ENCODE measurements at places on chromosomes 11 and 22. TPM values are rescaled to one million over a fixed set of nuclear protein-coding genes. Genes with fewer than 3 reads are reported as not detected.

The SCGB1D2 gene
- not detected for total RNA-seq

- no peak for DNase-seq
Measured at GRCh38 chr22:19393704-19394103, 37.8 kb downstream of the HIRA start.

The ENTHD1 gene
- total RNA-seq, result not detected

DNA sequence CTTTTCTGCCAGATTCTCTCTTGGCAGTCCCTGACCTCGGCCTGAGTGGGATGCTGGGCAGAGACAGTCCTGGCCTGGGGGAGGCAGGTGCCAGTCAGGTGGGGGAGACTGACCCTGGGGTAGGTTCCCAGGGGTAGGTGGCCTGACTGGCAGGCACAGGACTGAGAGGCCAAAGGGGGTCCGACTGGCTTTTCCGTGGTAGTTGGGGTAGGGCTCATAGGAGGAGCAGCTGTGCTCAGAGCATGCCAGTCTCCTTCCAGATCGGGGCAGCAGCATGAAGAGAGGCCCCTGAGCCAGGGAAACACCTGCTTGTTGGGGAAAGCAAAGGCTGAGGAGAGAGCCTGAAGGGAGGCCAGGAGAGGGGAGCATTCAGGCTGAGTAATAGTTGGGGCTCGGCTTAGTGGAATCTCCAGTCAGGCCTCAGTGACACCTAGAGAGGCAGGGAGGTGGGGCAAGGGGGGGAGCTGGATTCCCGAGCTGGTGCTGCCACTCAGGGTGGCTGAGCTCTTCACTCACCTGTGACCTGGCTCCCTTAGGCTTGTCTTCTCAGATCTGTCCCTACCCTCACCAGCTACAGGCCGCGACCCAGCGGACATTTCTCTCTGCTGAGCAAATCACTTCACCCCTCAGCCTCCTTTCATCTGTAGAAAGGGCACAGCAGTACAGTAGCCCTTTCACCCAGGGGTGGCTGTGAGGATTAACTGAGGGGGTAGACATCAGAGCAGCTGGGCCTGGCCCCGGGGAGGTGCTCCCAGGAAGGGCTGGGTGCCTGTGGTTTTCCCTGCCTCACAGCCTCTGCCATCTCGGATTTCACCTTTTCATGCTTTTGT lies 26.2 kb downstream of the MCM5 start:
- no peak for DNase-seq

GRCh38 chr11:18791969-18792628 lies 501 bp upstream of the PTPN5 start:
- DNase-seq, result no peak

The BEST1 gene
- total RNA-seq, result 1.1 TPM

DNA sequence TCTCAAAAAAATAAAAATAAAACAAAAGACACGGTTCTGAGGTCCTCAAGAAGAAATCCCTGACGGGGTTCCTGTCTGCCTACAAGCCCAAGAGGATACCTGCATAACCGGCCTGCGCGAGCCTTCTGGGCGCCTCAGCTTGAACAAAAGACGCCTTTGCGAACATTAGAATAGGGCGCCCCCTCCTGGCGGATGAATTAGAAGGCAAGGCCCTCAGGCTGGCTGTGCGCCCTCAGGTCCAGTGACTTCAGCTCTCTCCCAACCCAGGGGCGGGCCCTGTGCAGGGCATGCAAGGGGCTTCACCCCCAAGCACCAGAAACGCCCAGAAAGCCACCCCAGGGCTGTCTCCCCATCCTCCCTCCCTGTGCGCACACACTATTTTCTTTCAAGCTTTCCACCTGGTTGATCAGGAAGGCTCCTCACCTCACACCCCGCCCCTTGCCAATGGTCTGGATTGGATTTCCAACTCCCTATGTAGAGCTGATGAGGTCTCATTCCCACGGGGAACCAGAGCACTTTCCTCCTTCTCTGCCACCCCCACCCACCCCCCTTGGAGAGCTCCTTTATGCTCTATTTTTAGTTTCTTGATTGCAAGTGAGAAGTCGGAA lies 273.3 kb downstream of the BUD13 start:
- DNase-seq, result peak; percentile 80

The MMP8 gene
- 0.94 TPM for total RNA-seq

The KDM4D gene
- 0.83 TPM for total RNA-seq

GRCh38 chr11:119547511-119547910 lies 124.5 kb upstream of the THY1 start:
- no peak for DNase-seq

- DNase-seq, result no peak
Measured at GRCh38 chr11:61357233-61357893, 4.3 kb downstream of the CYB561A3 start.

DNA sequence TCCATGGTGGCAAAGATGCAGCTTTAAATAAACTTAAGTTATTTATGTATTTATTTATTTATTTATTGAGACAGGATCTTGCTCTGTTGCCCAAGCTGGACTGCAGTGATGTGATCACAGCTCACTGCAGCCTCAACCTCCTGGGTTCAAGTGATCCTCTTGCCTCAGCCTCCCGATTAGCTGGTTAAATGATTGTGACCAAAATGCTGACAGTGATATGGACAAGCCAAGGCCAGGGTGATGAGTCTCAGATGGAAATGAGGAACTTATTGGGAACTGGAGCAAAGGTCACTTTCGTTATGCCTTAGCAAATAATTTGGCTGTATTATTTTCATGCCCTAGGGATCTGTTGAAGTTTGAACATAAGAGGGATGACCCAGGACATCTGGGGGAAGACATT lies 9.3 kb upstream of the LRP5 start:
- DNase-seq, result no peak

The TMEM191C gene
- total RNA-seq, result 1.7 TPM

DNA sequence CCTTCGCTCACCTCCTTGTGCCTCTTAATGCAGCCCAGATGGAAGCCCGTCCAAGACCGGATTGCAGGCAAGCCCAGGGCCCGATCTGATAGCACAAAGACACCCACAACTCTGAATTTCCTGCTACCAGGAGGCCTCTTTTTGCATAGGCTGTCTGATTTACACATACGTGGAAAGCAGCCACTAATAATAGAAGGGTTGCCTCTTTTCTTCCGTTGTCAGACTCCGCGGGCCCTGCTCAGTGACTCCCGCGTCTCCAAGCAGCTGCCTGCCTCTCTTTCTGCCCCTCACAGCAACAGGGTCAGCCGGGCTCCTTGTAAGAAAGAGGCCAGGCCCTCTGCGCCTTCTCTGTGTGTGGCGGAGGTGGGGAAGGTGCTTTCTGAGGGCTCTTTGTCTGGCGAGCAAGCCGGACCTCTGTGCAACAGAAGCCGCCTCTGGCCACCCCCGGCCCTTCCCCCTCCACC lies 26.7 kb downstream of the FLI1 start:
- no peak for DNase-seq

DNA sequence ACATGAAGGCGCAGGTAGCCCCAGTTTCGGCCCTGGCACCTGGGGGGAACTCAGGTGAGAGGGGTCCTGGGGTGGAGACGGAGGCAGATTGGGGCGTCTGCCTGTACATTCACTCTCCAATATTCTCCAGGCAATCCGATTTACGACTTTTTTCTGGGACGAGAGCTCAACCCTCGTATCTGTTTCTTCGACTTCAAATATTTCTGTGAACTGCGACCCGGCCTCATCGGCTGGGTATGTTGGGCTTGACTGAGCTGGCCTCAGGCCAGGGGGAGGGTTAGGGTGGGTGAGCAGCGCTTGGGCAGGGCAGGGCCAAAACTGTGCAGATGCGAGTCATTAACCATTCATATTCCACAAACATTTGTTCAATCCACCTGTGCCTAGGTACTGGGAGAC lies 1.7 kb downstream of the TM7SF2 start:
- DNase-seq, result no peak

DNA sequence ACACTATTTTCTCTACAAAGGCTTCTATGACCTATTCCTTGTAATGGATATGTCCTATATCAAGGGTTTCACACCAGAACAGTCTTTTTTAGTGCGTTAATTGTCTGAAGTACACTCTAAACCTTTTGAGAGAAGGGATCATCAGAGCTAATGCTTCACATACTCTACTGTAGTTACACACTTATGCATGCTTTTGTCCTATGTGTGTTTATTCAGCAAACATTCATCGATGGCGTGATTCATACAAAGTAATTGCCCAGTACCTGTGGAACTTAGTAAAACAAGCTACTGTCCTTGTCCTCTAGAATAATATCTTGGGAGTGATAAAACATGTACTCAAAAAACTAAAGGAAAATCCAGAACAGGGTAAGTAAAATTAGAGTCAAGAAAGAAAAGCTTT lies 139.2 kb downstream of the GUCY1A2 start:
- no peak for DNase-seq

The OR10G4 gene
- not detected for total RNA-seq

DNA sequence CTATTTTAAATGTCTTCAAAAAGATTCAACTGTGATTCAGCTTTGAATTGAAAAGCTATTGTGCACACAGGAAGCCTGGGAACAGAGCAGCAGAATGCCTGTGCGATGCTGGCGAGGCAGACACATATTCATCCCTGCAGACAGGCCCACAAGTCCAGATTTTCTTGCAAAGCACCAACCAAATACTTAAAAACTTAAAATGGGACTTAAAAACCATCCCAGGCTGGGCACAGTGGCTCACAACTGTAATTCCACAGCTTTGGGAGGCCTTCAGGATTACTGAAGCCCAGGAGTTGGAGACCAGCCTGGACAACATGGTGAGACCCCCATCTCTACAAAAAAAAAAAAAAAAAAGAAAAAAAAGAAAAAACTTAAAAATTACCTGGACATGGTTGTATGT lies 122.6 kb upstream of the SERPIND1 start:
- no peak for DNase-seq

GRCh38 chr22:44745853-44746789 lies 6.3 kb upstream of the ARHGAP8 start:
- DNase-seq, result no peak

GRCh38 chr11:73969991-73970800 lies 12.4 kb downstream of the UCP2 start:
- peak; percentile 38 for DNase-seq

- no peak for DNase-seq
Measured at GRCh38 chr11:32826113-32826512, 3.6 kb upstream of the PRRG4 start.

GRCh38 chr22:43520632-43521039 lies 108.8 kb downstream of the MPPED1 start:
- DNase-seq, result no peak

The CNGA4 gene
- total RNA-seq, result not detected

The ST14 gene
- 0.65 TPM for total RNA-seq

DNA sequence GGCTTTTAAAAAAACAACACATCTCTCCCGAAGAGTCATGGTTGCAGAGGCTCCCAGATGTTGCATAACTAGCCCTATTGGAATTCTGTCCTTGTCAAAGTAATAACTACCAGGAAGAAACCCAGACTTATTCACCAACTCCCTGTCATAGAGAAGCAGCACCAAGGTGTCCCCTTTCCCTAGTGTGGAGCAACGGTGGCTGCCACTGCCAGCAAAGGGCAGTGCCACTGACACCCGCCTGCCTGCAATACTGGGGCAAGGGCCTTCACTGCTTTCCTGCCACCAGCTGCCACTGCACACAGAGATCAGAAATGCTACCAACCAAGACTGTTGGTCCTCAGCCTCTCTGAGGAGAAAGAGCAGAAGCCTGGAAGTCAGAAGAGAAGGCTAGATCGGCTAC lies 27.3 kb downstream of the NAP1L4 start:
- DNase-seq, result no peak

DNA sequence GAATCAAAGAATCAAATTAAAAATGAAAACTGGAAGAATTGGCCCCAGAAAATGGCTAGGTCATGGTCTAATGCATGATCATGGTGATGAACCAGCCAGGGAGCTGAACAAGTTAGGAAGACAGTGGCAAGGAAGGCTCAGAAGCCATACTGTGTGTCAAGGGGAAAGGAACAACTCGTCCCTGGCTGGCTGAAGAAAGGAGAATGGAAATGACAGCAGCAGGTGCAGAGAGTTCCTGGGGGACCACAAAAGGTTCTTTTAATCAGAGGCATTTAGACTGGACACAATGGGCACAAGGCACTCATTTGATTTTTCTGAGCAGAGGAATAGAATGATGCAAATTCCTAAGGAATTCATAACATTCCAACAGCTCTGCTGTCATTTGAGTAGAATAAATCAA lies 209.9 kb downstream of the LARGE1 start:
- no peak for DNase-seq

The INS gene
- not detected for total RNA-seq

GRCh38 chr11:35933320-35933871 lies 10.5 kb upstream of the LDLRAD3 start:
- DNase-seq, result no peak

DNA sequence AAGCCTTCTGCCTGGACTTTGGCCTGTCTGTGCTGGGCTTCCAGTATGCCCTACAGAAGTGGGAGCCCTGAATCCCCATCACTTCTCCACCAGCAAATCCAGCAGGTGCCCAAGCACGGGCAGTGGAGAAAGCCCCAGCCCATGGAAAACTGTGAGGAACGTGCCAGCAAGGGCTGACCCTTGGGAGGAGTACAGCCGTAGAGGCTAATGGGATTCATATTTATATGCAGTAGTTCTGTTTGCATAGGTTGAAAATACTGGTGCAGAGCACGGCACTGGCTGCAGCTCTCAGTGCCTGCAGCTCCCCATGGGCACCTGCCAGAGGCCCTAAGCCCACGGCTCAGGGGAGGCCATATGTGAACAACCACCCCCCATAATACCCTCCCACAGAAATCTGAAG lies 10.1 kb downstream of the NAGA start:
- no peak for DNase-seq

The SYCE3 gene
- not detected for total RNA-seq

GRCh38 chr22:41206719-41207118 lies 1.6 kb downstream of the L3MBTL2 start:
- DNase-seq, result no peak

The SMIM35 gene
- not detected for total RNA-seq

- DNase-seq, result no peak
Measured at GRCh38 chr11:108618529-108618928, 25.0 kb upstream of the EXPH5 start.

GRCh38 chr22:50308986-50309600 lies 1.6 kb upstream of the PLXNB2 start:
- DNase-seq, result no peak

GRCh38 chr11:66744485-66745355 lies 15.7 kb upstream of the SPTBN2 start:
- DNase-seq, result peak; percentile 93

DNA sequence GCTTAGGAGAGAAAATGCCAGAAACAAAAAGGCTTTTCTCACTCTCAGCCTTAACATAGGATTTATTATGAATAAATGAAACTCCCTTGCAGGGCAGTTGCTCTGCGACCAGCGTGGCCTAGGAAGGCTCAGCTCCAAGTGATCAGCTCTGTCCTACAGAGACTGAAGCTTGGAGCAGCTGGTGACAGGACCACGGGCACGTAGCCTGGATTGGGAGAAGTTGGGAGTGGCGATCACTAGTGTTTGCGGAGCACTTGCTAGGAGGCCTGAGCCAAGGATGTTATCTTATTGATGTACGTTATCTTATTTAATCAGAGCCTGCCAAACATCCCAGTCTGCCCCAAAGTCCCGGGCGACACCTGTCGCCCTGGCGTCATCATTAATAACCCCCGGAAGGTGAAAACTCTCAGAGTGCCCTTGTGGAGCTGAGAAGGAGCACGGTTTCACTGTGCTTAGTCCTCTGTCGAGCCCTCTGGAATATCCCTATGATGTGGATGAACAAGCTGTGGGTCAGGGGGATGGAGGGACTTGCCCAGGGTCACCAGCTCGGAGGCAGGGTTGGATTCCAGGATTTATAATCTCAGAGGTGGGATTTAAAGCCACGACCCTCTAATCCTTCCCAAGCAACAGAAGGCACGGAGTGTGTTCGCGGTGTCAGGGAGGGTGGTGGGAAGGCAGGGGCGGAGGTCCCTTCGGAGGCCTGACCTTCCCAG lies 40.8 kb upstream of the SMIM38 start:
- no peak for DNase-seq

All from cardiac septum (tissue), 1 donor.